ENCODE measurements at places on chromosomes 3 and 15.

GRCh38 chr3:186964616-186965015, 34.3 kb downstream of the ST6GAL1 start:
- no peak for DNase-seq

GRCh38 chr3:122415762-122416654, at the start of gene WDR5B:
Gene WDR5B (minus strand): TSS chr3:122416062. CDS start chr3:122415528, 534 bp downstream.
- DNase-seq = peak; percentile 98

- no peak for DNase-seq
Observed at GRCh38 chr3:127373441-127374085, 85.7 kb upstream of the PRR20G start.

- no peak for DNase-seq
Observed at GRCh38 chr3:68802111-68802870, 130.1 kb downstream of the TAFA4 start.

All from heart left ventricle (tissue), 16 donors.